ENCODE measurements at places on chromosomes 3 and 15.

- DNase-seq: no peak
Observed at GRCh38 chr3:2098398-2099027, at the start of gene CNTN4. Gene CNTN4 (plus strand): TSS chr3:2098866.

DNA sequence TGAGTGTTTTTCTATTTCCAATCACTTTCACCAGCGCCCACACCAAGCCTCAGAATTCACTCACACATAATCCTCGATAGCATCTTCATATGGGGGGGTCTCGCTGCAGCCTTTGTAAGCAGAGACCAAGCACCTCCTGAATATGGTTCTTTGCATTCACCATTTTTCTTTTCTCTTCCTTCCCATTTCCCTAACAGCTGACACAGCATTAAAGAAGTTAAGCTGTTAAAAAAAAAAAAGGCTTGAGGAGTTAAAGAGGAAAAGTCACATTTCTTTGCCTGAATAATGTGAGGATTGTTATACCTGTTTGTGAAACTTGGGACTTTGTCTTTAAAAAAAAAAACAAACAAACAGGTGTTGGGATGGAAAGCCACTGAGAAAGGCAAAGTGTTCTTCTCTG is 41.6 kb downstream of the RFTN1 start:
- no peak for DNase-seq

DNA sequence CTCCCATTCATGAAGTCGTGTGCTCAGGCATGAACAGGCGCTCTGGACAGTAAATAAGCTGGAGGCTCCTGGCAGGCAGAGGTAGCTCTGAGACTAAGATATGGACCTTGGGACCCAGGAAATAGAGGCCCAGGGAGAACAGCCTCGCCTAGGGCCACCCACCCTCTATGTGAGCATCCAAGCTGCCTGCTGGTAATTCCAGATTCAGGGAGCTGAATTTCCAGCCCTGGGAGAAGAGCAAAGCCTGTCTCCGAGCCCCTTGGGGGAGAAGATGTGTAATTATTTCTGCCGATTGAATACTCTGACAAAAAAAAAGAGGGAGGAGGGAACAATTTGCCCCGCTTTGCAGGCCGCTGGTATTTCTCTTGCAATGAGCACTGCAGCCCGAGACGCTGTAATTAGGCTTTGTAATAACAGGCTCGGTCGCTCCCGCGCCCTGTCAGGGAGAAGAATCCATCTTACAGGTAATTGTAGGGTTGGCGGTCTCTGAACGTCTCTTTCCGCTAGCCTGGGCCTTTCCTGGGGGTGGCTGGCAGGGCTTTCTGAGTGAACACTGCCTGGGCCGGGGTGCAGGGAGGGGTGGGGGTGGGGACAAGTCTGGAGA is 131.5 kb downstream of the WNT7A start:
- DNase-seq: no peak

DNA sequence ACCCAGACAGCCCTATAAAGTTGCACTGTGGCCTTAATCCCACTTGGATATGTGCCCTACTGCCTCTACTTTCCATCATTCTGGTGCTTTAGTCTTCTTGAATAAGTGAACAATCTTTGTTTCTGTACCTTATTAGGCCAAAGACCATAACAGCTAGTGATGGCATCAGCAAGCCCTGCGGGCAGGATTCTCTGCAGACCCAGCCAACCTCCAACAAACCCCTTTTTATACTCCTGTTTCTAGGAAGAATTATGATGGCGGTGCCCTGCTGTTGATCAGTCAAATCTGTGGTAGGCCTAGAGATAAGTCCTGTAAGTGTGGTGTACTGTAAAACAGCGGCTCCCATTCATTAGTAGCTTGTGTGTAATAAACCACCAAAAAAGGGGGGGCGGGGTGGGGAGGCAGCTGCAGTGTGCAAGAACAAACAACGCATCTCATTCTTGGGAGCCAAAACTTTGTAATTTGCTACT is 40.5 kb downstream of the SOX2 start:
- DNase-seq: no peak

DNA sequence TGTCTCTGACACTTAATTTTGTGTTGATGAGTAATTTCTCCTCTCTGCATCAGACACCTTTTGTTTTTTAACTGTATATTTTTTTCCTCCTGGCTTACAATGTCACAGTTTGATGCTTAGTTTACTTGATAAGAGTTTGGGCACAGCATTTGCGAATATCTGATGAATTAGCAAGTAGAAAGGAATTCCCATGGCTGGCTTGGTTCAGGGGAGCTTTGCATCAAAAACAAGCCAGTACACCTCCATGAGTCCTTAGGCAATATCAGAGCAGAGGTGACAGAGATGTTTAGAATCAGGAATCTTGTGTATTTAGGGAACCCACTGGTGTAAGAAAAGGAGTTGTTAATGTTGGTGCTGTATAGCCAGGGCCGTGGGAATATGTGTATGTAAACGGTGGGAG is 9.3 kb downstream of the ARHGEF26 start:
- no peak for DNase-seq

- no peak for DNase-seq
Observed at GRCh38 chr3:61725851-61726333, 164.5 kb downstream of the PTPRG start.

DNA sequence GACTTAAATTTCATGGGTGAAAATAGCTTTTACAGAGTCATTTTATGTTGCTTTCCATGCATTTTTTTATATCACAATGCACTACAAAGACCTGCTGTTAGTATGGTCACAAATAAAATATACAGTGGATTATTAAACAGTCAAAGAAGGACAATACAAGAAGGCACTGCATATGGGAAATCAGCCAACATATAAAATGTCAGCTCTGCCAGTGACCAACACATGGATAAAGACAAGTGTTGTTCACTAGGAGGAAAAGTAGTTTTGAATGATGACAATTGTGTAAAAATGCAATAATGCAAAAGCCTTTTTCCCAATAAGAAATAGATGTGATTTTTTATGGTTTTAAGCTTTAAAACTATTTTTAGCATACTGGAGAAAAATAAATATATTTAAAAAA is 425.3 kb upstream of the CBLB start:
- DNase-seq: no peak

DNA sequence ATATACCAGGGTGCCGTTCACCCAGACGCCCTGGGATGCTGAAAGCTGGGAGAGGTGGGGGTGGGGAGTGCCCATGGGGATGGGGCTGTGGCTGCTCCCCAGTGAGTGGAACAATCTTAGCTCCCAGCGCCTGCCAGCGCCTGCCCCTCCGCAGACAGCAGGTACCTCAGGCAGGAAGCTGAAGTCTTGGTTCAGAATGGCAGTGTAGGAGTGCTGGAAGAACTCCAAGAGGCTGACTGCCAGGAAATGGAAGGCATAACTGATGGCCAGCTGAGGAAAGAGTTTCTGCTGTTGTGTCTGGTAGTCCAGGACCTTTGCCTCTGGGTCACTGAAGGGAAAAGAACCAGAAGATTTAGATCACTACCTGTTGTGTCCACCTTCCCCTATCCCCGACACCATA is 8.4 kb downstream of the ACOX2 start:
- DNase-seq: no peak

GRCh38 chr15:94857466-94857865 is 626.1 kb downstream of the MCTP2 start:
- DNase-seq: no peak

- no peak for DNase-seq
Observed at GRCh38 chr3:123282461-123282860, 80.7 kb downstream of the SEC22A start.

DNA sequence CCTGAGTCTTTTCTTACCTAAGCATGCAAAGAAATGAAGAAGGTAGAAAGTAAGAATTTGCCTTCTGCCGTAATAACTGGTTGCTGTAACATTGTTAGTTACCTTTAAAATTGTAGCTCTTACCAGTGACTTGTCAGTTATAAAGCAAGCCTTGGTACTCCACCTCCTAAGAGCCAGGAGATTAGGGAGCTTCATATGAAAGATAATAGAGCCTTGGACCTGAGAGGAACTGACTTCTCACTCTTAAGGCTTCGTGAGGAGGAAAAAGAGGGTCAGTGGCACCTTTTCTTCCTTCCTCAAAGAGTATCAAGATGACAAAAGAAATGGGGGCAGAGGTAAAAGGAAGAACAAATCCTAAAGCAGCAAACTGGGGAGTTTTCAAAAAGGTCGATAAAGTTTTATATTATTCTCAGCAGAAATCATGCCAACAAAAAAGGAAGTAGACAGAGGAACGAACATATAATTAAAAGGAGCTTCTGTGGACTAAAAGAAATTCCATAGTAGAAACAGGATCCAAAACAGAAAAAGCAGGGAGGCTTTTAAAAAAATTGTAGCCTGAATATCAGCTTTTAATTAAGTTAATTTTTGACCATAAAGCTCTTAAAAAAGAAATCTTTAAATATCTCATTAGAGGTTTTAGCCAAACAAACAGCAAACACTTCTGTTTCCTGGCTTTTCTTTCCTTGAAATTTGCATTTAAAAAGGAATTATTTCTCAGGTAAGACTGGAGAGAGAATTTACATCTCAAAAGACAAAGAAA is 847.1 kb upstream of the ALCAM start:
- DNase-seq: no peak

GRCh38 chr3:78338405-78338804 is 1298.5 kb downstream of the ROBO2 start:
- no peak for DNase-seq

GRCh38 chr3:36906504-36907149 is 38.2 kb downstream of the TRANK1 start:
- DNase-seq: no peak

DNA sequence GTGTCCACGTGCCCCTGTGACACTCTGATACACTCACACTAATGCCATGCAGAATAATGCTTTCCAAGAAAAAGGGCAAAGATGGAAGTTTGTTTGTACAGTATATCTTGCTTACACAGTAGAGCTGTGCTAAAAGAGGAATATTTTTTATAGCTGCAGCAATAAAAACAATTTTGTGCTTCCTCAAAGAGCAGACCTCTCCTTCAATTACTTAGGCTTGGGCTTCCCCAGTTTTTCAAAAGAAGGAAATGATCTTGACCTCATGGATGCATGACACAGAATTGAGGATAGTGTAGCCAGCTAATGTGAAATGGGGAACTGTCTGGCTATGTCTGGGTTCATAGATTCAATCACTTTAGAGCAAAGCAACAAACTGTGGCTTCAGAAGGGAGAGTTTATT is 137.4 kb downstream of the STT3B start:
- DNase-seq: no peak

GRCh38 chr15:70439304-70439877 is 324.0 kb downstream of the UACA start:
- no peak for DNase-seq

DNA sequence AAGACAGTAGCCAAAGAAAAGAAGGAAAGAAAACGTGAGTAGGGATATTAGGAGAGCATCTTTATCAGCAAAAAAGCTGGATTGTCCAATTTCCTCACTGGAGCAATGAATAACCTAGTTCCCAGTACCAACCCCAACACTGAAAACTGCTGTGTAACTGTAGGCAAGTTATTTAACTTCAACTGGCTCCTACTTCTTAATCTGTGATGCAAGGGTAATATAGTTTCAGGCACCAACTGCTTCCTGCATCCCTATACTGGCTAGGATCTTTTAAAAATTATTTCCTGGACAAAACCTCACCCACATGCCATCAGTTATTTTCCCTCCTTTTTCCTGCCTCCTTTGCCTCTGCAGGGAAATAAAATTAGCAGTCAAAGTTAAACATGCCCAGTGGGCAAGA is 59.6 kb downstream of the ZBTB20 start:
- no peak for DNase-seq

GRCh38 chr3:105533960-105534359 is 167.3 kb downstream of the ALCAM start:
- DNase-seq: no peak

GRCh38 chr15:66404532-66404931 is 17.8 kb downstream of the MAP2K1 start:
- DNase-seq: no peak

DNA sequence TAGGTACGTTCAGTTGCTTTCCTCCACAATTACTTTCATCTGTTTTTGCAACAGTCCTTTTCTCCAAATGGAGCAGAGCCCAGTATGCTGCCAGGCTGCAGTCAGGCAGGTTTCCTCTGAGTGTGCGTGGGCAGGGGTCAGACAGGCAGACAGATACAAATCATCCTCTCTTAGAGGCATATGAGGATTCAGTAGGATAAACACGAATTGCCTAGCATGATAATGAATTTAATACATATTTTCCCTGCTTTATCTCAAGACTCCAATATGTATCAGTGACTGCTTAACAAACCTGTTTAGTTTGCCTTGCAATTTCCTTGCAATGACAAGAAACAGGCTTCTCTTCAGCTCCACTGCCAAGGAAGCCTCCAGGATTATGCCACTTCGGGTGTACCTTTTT is 140.7 kb upstream of the NR2E3 start:
- no peak for DNase-seq

- DNase-seq: no peak
Observed at GRCh38 chr15:51386960-51387698, 45.7 kb downstream of the GLDN start.

DNA sequence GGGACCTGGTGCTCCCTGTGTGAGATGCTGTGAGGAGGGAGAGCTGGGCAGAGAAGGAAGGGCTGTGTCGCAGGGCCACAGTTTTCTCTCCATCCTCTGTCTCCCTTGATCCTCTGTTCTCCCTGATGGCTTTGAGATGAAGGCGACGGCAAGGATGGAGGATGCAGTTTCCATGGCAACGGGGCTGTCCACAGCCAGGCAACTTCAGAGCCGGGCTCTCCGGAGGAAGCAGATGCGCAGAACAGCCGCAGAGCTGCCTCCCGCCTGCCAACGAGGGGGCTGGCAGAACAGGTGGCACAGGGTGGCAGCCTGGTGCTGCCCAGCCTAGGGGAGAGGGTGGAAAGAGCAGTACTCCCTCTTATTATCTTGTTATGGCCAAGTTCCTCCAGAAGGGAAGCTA is 9.9 kb upstream of the GRM2 start:
- DNase-seq: no peak

- no peak for DNase-seq
Observed at GRCh38 chr3:170508291-170508690, 77.6 kb downstream of the SLC7A14 start.

DNA sequence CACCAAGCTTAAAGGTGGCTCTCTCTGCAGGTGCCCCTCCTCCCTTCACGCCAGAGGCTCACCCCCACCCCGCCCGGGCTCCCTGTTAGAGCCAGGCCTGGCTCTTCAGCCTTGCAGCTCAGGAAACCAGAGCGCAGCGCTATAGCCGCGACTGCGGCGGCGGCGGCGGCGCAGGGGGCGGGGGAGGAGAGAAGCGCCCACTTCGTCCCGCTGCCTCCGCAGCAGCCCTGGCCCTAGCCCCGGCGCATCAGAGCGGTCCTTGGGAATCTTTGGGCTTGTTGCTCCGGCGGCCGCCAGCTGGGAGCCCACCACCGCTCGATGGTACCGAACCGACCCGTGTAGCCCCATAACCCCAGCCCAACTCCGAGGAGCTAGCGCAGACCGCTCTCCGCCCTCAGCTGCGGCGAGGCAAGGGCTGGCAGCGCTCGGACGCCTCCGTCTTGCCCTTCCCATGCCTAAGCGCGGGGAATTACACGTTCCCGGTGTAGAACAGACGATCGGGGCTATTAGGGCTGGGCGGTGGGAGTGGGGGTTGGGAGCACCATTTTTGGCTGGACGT is 1.2 kb downstream of the RASGRF1 start:
- no peak for DNase-seq

Measured in activated gamma-delta T cell treated with anti-CD3 and anti-CD28 coated beads, Interleukin-2, amount 50 U/mL, for 16 hours (primary cell).